ENCODE measurements at places on chromosomes 5 and 9.

DNA sequence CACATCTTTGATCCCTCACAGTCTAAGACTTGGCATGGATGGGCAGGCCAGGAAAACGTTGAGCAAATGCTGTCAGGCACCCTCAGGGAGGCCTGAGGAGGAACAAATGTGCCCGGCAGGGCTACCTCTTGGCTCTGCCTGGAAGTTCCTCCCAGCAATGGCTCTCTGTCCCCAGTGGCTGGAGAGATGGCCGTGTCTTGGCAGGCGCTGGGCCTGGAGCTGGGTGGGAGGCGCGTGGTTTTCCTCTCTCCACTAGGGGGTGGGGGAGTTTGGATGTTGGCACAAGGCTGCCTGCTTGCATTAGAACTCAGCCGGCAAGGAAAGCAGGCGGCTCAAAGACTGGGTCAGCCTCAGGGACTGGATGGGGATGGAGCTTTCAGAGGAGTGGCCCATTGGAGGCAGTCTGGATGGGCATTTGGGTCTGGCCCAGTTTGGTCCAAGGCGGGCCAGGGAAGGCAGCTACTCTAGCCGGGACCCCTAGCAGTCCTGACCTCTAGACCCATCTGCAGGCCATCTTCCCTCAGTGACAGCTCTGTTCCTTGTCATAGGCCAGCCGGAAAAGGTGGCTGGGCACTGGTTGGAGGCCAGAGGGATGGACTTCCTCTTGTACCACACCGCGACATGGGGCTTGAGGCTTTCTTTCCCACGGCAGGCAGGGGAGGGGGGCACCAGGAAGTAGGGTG lies 68.2 kb upstream of the STC2 start:
- no peak for DNase-seq

- DNase-seq: no peak
These were observed 117.8 kb downstream of the TLR4 start for GRCh38 chr9:117821954-117822353.

GRCh38 chr5:91867799-91868198 lies 484.7 kb upstream of the ARRDC3 start:
- DNase-seq: no peak

- DNase-seq: no peak
These were observed 162.7 kb upstream of the NFIL3 start for GRCh38 chr9:91586282-91586681.

- no peak for DNase-seq
These were observed 14.2 kb downstream of the BARX1 start for GRCh38 chr9:93940951-93941350.

GRCh38 chr5:141636413-141637122 lies at the start of the genes HDAC3 and RELL2:
TSS of gene HDAC3 (minus strand) at chr5:141636849. CDS start at chr5:141636790, 59 bp downstream.
TSS of gene RELL2 (plus strand) at chr5:141636997. CDS start at chr5:141638226, 1,229 bp downstream.
- DNase-seq: peak; percentile 90

GRCh38 chr5:65775476-65775875 lies 53.5 kb downstream of the NLN start:
- no peak for DNase-seq

DNA sequence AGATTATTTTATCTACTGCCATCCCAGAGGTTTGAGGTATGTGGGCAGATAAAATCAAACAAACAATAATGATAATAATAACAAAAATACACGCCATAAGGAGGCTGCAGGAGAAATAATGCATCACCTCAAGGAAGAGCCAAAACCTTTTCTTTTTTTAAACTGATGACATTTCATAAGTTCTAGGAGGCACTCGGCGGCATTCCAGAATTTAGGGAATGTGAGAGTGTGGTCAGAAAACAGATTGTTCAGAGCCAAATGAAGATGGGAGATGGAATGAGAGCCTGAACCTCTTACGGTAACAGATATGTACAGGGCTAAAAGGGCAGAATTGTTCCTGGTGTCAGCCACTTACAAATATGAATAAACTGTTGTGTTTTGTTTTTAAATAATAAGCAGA lies 615.0 kb upstream of the CHD1 start:
- DNase-seq: no peak

DNA sequence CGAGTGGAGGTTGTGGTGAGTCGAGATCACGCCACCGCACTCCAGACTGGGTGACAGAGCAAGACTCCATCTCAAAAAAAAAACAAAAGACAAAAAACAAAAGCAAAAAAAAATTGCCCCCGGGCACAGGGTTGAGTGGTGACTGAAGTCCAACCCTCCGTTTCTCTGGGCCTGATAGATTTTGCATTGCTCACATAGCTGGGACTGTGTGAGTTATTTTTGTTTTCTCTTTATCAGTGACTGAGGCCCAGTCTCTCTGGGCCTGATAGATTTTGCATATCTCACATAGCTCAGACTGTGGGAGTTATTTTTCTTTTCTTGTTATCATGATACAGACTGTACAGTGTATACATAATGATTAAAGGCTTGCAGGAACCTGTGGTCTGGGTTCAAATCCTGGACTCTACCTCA lies 2.6 kb upstream of the SLC28A3 start:
- no peak for DNase-seq

DNA sequence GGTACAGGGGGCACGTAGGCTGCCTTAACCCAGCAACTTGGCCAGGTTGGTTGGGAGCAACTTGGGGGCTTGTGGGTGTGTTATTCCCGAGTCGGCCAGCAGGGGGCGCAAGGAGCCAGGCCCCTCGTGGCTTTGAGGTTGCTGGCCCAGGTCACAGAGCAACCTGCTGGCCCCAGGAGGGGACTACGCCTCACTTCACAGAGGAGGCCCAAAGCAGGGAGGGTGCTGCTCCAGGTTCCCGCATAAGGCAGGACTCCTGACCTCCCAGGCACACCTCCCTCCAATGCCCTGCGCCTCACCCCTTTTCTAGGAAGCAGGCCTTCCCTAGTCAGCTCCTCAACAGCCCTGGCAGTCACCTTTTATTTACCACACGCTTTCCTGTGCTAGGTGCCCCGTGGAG lies 18.1 kb downstream of the KYAT1 start:
- peak; percentile 84 for DNase-seq

GRCh38 chr5:6289239-6289638 lies 89.1 kb downstream of the MED10 start:
- DNase-seq: no peak

DNA sequence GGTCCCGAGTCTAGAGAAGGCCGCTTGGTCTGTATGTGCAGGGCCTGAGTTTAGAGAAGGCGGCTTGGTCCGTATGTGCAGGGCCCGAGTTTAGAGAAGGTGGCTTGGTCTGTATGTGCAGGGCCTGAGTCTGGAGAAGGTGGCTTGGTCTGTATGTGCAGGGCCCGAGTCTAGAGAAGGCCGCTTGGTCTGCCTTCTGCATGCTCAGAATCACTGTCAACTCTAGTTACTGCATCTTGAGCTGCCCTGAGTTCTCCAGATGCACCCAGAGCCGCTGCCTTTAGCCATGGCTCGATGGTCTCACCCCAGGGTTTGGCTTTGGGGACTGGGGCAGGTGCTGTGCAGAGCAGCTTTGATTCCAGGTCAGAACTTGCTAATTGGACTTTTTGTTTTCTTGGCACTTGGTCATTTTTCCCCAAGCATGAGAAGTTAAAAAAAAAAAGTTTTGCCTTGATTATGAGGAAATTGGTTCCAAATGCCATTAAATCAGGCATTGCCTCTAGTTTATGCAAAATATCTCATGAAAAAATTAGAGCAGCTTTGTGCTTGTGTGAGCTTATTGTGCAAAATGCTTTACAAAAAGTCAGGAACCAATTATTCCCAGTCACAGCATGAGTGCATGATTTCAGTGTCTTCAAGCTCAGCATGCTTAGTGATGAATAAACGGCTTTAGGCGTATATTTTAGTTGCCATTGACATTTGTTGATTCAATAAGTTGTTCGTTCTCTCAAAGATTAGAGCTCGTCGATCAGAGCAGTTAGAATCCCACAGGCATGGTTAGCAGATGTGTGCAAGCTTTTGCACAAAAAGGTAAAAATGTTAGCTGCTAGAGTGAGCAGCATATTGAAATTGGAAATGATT lies 25.4 kb upstream of the EXOC3 start:
- no peak for DNase-seq

- no peak for DNase-seq
These were observed 78.2 kb upstream of the FER start for GRCh38 chr5:108669462-108669861.

GRCh38 chr5:41722359-41722950 lies 147.8 kb downstream of the OXCT1 start:
- DNase-seq: no peak

DNA sequence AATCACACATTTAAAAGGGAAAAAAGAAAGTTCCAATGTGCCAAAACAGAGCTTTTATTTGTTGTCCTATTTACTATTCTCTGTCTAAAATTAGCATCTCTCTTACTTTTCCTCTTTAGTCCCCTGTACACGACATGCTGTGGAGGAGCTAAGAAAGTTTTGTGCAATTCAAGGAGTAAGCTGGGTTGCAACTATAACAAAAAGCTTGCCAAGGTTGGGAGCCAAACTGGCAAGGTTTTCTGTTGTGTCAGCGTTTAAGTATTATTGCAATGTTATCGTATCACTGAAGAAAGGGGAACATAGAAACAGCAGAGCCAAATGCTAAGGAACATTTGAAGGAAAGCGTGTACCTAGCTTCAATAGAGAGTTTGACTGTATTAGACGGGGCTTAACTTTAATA lies 680.8 kb downstream of the CETN3 start:
- DNase-seq: no peak

- no peak for DNase-seq
These were observed 25.6 kb downstream of the FBXW11 start for GRCh38 chr5:171980792-171981191.

DNA sequence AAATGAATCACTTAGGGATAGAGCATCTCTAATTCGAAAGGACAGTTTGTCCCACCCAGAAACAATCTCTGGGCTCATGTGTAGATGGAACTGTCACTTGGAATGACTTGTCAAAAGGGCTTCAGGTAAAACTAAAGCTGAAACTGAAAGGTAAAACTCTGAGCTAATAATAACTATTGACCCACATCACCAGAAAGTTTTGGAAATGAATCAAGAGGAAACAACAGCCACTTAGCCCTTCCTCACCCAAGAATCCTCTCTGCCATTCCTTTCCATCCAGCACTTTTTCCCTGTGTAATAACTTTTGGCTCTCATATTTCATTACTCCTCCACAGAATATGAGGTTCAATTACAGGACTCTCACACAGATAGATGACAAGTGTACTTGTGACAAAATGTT lies 14.0 kb upstream of the GLRX start:
- DNase-seq: no peak

- DNase-seq: no peak
These were observed 69.3 kb downstream of the ALDH7A1 start for GRCh38 chr5:126525630-126526245.

DNA sequence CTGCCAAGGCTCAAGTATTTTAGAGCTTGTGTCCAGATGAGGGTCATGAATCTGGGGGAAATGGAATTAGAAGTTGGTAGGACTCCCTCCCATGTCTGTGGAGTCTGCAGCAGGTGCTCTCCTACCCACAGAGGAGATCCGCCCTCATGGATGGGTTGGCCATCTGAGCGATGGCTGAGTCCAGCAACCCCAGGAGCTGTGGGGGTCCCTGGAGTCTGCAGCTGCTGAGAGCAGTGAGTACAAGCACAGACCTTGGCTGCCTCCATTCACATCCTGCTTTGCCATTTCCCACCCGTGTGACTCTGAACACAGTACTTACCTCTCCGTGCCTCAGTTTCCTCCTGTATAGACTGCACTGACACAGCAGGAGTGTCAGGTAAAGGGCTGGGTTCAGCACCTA lies 25.8 kb upstream of the SYNPO start:
- DNase-seq: no peak

DNA sequence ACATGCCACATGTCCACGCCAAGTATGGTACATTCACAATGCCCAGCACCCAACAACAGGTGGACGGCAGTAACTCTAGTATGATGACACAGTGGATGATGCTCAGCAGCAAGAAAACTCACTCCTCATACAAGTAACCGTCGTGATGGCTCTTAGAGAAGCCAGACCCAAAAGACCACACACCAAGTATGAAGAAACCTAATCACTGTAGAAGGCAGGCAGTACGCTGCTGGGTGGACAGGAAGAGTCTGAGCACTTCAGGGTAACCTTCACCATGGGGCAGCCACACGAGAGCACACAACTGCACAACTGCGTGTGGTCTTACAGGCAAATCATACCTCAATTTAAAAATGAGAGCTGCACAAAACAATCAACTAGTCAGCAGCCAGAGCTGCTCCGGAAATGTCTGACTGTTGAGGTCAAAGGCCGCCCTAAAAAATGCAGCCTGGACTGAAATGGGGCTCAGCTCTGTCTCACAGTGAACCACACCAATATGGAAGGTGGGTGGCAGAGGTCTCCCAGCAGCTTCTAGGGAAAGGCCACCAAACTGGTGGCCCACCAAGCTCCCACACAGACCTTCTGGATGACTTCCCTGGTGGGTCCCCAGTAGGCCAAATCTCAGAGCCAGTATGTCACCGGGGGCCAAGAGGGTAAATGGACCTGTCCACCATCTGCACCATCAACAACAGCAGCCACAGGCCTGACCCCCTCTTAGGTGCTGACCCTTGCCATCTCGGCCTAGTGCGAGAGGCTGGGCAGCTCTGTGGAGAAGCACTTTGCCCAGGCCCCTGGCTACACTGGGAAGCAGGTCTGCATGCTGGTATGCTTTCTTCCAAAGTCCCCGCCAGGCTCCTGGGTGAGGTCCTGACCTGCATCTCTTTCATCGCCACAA lies 17.8 kb downstream of the BICD2 start:
- DNase-seq: no peak

DNA sequence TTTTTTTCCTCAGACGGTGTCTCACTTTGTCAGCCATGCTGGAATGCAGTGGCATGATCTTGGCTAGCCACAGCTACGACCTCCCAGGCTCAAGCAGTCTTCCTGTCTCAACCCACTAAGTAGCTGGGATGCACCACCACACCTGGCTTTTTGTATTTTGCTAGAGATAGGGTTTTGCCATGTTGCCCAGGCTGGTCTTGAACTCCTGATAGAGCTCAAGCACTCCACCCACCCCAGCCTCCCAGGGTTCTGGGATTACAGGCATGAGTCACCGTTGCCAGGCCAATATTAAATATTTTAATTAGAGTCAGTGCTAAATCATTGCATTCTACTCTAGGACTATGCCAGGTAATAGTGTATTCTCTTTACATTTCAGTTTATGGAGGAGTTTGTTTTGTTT lies 41.5 kb downstream of the UBE2R2 start:
- no peak for DNase-seq

Data from activated CD4-positive, alpha-beta T cell treated with anti-CD3 and anti-CD28 coated beads, Interleukin-2, amount 50 U/mL, for 4 hours (primary cell).